Naive thymus-derived CD8-positive, alpha-beta T cell (primary cell): ENCODE measurements at places on chromosomes 1 and 21.

DNA sequence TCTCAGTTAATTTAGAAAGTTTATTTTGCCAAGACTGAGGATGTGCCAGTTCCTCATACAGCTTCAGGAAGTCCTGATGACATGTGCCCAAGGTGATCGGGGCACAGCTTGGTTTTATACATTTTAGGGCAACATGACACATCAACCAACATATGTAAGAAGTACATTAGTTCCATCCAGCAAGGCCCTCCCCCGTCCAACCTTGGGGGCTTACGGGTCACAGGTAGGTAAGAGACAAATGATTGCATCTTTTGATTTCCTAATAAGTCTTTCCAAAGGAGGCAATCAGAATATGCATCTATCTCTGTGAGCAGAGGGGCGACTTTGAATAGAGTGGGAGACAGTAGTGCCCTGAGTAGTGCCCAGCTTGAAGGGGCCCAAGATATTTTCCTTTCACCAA lies 19.6 kb upstream of the HAO2 start:
- DNase-seq: no peak

GRCh38 chr21:15203740-15204139 lies 138.9 kb upstream of the NRIP1 start:
- no peak for DNase-seq

- no peak for DNase-seq
Observed at GRCh38 chr1:220457957-220458609, 69.9 kb upstream of the MARK1 start.

- DNase-seq: no peak
Observed at GRCh38 chr1:229447809-229448252, 13.9 kb upstream of the ACTA1 start.

DNA sequence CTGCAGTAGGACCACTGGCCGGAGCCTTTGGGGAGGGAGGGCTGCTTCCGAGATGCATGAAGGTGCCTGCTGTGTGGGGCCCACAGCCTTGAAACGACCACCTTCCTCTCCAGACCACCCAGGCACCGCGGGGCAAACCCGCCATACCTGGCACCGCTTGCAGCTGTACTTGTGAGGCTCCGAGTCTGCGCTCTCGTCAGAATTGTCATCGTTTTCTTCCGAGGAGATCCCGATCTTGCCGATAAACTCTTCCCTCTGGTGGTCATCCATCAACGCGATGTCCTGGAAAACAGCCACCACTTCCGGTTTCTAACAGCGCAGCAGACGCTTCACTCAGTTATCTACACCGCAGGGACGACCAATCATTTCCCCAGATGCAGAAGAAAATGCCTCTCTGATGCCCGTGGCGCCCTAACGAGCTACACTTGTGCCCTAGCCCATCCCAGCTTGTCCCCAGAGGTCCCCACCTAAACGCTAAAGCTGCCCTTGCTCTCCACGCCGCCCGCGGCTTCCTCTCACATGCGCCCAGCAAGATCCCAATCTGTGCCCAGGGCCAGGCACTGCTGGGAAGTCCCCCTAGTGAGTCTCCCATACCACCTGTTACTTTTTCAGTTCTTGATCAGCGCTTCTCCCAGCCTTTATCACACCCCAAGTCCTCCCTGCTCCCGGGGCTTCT lies 55.0 kb upstream of the RIPK4 start:
- no peak for DNase-seq

DNA sequence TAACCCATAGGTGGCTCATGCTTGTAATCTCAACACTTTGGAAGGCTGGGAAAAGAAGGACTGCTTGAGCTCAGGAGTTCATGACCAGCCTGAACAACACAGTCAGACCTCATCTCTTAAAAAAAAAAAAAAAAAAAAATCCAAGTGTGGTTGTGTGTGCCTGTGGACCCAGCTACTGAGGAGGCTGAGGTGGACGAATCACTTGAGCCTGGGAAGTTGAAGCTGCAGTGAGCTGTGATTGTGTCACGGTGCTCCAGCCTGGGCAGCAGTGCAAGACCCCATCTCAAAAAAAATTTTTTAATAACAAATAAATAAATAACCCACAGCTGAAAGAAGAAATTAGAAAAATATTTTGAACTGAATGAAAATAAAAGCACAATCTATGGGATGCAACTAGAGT lies 13.8 kb downstream of the INTS7 start:
- no peak for DNase-seq

GRCh38 chr1:242411901-242412300 lies 112.6 kb downstream of the PLD5 start:
- no peak for DNase-seq

- no peak for DNase-seq
Observed at GRCh38 chr21:44572959-44573583, 458 bp upstream of the KRTAP10-4 start.

DNA sequence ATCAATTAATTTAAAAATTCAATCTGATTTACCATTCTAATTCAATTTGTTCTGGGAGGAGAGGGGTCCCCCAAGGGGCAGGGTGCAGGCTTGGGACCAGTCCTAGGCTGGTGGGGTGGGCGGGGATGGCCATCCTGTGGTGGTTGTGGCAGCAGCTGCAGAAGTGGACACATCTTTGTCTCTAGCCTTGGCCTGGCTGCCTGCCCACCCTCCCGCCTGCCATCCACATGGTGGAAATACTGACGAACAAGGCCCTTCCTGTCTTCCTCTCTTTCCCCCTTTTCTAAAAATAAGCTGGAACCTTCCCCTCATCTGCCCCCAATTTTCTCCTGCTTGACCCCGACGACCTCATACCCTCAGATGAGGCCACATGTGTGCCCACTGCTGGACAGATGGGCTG lies 130.9 kb downstream of the FOXD2 start:
- no peak for DNase-seq

GRCh38 chr21:45835301-45836267 lies 146.0 kb upstream of the COL6A1 start:
- no peak for DNase-seq

GRCh38 chr1:78210175-78210574 lies 164.4 kb downstream of the GIPC2 start:
- DNase-seq: no peak

DNA sequence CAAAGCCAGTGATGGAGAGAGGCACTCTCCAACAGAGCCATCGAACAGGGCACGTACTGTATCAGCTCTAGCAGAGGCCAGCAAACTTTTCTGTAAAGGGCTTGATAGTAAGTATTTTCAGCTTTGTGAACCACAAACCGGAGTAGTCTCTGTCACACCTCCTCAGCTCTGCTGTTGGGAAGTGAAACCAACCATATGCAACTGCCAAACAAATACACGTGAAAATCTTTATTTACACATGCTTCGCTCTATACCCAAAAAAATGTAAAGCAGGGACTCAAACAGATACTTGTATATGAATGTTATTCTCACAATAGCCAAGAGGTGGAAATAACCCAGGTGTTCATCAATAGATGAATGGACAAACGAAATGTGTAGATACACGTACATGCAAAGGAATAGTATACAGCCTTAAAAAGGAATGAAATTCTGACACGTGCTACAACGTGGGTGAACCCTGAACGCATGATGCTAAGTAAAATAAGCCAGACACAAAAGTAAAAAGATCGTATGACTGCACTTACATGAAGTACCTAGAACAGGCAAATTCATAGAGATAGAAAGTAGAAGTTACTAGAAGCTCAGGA lies 39.0 kb downstream of the SETD4 start:
- no peak for DNase-seq

DNA sequence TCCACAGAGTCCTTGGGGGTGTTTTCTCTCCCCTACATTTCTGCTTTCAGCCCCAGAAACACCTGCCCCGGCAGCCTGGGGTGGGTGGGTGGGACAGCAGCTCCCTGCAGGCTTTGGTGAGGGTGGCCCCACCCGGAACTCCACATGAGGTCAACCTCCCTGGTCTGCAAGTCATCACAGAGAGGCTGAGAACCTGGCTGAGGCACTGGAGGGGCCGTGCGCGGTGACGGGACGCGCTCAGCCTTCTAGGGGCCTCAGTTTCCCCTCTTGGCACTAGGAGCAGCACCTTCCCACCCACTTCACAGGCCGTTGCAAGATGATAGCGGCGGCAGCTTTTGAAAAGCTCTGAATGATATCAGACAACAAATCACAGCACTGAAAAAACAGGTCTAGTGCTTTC lies 37.7 kb upstream of the NID1 start:
- no peak for DNase-seq

GRCh38 chr1:3657578-3658230 lies 5.4 kb downstream of the TP73 start:
- no peak for DNase-seq

- DNase-seq: no peak
Observed at GRCh38 chr1:246679794-246680177, 44.4 kb upstream of the SCCPDH start.

DNA sequence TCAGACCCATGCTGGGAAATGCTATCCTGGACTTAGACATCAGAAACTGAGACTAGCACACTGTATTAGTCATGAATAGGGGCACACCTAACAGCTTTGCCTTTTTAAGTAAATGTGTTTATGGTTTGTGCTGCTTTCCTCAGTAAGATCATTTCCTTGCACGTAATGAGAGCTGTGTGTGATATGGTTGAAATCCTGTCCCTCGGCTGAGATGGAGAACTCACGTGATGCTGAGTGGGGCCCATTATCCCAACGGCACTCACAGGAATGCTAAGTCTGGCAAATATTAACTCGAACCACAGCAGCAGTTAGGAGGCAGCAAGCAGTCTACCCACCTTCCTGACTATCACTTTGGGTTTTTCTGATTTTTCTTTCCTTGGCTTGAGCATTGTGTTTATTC lies 38.2 kb downstream of the BCL9 start:
- DNase-seq: no peak

DNA sequence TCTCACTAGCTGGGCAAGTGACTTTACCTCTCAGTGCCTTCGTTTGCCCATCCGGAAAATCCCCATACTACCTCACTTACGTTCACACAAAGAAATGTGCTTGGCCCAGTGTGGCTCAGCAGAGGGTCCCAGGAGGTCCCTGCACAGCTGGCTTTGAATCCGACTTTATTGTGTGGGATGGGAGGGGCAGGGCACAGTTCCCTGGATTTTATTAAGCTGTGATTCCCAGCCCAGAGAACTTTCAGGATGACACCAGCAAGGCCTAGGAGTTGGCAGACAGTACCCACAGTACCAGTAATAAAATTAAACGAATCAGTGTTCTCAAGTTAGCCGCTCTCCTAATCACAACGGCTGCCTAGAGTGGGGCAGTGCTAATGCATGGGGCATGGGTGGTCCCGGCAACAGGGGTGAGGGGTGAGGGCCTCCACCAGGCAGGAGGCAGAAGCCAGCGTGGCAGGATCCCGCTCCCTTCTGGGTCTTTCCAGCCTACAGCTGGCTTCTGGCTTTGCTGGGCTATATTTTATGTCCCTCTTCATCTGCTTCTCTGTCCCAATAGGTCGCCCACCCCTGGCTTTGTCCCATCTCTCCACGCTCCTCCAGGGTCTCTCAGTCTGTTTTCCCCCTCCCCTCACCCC lies 74.9 kb downstream of the VWA5B1 start:
- no peak for DNase-seq

GRCh38 chr1:43835082-43836021 lies 98.2 kb upstream of the ARTN start:
- DNase-seq: no peak

DNA sequence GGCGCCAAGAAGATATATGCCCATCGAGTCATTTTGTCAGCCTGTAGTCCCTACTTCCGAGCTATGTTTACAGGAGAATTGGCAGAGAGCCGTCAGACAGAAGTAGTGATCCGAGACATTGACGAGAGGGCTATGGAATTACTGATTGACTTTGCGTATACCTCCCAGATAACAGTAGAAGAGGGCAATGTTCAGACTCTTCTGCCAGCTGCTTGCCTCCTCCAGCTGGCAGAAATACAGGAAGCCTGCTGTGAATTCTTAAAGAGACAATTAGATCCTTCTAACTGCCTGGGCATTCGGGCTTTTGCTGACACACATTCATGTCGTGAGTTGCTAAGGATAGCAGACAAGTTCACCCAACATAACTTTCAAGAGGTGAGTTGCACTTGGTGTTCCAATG lies 19.1 kb downstream of the KLHL20 start:
- DNase-seq: no peak

DNA sequence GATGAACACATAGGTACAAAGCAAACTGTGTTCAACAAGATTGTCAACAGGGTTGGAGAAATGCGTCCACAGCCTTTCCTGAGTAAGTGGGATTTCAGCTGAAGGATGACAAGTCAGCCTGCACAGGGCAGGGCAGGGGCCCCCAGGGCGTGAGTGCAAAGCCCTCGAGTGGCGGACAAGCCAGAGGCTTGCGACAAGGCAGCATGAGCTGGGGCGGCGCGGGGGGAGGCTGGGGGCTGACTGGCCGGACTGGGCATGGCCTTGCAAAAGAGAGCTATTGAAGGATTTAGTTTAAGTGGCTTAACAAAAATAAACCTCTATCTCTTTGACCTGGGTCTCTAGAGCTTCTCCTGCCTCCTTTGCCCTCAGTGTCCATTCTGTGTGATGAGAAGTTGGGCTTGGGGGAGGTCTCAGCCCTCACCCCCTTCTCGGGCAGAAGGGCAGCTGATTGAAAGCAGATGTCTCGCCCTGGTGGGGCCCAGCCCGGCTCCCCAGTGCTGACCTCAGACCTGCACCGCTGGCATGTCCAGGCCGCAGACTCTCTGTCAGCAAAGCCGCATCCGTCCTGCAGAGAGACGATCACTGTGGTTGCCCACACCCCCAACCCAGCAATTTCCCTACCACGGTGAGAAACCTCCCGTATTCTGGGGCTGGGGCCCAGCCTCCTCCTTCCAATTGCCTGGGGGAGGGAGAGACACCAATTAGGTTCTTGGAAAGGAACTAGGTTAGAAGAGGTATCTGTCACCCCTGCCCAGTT lies 24.3 kb upstream of the EPS8L3 start:
- no peak for DNase-seq

DNA sequence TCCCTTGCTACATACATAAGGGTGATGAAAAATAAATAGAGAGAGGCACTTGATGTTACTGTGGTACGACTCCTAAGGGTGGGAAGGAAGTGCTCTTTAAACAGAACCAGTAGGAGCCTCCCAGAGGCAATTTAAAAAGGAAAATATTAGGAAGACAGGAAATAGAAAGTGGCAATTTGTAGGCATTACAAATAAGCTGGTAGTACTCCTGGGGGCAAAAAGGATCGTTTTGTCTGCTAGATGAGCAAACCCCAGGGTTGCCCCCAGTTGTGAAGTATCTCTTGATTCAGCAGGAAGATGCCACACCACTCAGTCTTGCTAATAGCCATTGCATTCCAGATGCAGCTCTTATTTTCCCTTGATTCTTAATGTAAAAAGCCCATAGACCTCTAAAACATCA lies 303.0 kb downstream of the NTNG1 start:
- DNase-seq: no peak

GRCh38 chr1:186605762-186606350 lies 74.4 kb downstream of the PTGS2 start:
- peak; percentile 15 for DNase-seq

DNA sequence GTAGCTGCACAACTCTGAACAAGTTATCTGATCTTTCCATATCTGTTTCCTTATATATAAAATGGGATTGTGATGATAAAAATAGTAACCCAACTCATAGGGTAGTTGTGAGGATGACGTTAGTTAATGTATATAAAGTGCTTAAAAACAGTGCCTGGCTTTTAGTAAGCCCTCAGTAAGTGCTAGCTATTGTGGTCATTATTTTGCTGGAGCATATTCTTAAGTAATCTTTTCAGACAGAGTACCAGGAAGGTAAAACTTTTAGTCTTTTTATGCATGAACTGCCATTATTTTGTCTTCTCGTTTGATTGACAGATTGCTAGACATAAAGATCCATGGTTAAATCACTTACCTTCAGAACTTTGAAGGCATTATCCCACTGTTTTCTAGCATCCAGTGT lies 62.5 kb upstream of the SIM2 start:
- no peak for DNase-seq
